ENCODE measurements at places on chromosomes 3 and 15. TPM values are rescaled to one million over a fixed set of nuclear protein-coding genes. Genes with fewer than 3 reads are reported as not detected.

DNA sequence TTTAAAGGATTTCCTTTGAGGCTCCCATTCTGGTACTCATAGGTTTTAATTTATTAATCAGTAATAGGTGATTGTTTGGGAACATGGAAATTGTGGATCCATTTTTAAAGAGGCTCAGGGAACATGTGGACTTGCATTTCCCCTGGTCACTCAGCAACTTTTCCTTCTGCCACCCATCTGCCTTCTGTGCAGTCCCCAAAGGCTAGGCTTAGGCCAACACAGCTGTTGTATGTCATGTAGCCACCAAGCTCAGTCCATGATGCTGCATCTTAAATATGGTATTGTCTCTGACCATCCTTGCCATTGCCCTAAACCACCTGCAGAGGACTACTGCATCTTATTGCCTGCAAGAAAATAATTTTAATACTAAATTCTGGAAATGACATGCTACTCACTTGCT is 416.7 kb upstream of the SEMA6D start:
- H3K4me1 ChIP-seq: 0 out of 2 replicates have a peak, but pooled peaks cover 3% of the 10 kb centered on the region
- DNase-seq: no peak
- H3K27ac ChIP-seq: no peak overlapping the region
- no peaks in the 10 kb centered on the region for H3K27me3 ChIP-seq

DNA sequence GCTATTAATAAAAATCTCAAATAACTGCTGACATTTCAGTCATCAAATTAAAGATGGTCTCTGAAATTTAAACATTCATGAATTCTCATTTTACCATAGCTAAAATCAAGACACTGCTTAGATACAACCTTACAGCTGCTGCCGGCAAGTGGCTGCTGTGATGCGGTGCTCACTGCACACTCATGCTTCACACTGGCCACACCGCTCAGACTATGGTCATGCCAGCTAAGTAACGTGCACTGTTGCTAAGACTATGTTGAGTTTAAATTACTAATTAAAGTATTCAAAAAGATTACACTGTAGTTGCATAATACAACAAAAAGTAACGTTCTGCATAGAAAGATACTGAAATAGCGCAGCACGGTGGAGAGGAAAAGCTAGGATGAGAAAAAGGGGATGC is 12.1 kb downstream of the ATP13A3 start:
- no peak overlapping the region for H3K4me3 ChIP-seq
- H3K27me3 ChIP-seq: no peaks in the 10 kb centered on the region
- no peak overlapping the region for H3K27ac ChIP-seq
- peaks cover 2% of the 10 kb centered on the region for H3K4me1 ChIP-seq
- peaks cover 4% of the 10 kb centered on the region for H3K36me3 ChIP-seq

DNA sequence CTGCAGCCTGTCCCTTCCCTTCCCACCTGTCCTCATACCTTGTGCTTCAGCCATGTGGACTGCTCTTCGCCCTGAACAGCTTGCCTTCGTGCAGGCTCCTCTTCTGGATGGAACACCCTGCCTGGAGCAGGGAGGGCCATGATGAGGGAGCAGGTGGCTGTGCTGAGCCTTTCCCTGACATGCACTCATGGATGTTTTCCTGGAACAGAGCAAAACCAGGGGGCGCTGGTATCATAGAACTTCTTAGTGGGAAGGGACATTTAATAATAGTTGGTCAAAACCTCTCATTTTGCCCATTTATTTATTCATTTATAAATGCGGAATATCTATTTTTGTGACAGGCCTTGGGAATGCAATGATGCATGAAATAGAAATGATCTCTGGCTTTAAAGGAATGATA is 149.3 kb downstream of the CACNA1D start:
- H3K36me3 ChIP-seq: peaks cover 2% of the 10 kb centered on the region
- no peak overlapping the region for H3K27ac ChIP-seq

GRCh38 chr3:141498598-141499223 is 11.9 kb downstream of the RASA2 start:
- H3K27me3 ChIP-seq: no peaks in the 10 kb centered on the region
- no peak overlapping the region for H3K4me3 ChIP-seq
- H3K36me3 ChIP-seq: no peaks in the 10 kb centered on the region
- H3K27ac ChIP-seq: no peak overlapping the region
- DNase-seq: no peak
- H3K4me1 ChIP-seq: no peaks in the 10 kb centered on the region

DNA sequence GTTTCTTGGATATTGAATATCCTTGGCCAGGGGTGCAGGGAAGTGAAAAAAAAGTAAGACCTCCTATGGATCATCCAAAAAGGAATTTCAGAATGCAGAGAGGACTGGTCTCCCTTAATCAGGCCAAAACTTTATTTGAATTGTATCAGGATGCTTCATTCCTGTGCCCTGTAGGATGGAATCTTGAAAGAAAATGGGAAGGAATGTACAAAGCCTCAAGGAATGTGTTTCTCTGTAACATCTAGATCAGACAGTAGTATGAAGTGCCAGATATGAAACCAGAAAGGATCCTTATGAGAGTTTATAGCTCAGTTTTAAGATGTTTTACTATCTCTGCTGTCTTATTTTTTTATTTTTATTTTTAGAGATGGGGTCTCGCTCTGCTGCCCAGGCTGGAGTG is 6.5 kb upstream of the GSK3B start:
- H3K27me3 ChIP-seq: no peaks in the 10 kb centered on the region
- peaks cover 19% of the 10 kb centered on the region for H3K36me3 ChIP-seq
- no peaks in the 10 kb centered on the region for H3K4me1 ChIP-seq
- H3K4me3 ChIP-seq: no peak overlapping the region
- H3K27ac ChIP-seq: no peak overlapping the region

DNA sequence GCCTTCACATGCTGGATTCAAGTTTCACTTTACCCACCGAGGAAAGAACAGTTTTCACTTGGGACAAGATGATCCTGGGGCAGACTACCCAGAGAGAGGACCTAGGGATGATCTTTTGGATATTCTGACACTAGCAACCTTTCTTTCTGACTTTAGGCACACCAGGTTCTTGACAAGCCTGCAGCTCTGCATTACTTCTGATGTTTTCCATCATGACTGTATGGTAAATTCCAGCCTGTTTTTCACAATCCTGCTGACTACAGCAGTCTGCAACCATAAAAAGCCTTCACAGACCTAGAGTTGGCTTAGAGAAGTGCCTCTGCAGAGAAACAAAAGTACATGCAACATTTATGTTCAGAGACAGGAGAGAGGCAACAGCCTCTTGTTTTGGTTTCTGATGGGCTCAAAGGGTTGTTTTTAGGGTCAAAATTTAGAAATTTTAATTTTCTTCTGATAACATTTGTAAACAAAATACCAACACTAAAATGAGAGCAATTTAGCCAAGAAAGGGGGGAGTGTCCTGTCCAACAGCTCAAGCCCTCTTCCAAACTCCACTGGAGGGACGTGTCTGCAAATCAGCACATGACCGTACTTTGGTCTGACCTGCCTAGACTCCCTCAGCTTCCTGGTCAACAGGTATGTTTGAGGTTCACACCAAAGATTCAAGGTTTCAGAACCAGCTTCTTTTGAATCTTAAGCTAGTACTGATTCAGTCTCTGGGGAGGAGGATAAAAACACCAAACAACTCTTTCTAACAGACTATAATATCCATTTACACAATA is 799 bp downstream of the ABI3BP start:
- H3K4me3 ChIP-seq: no peak overlapping the region
- H3K27ac ChIP-seq: no peak overlapping the region
- H3K36me3 ChIP-seq: no peaks in the 10 kb centered on the region
- no peaks in the 10 kb centered on the region for H3K27me3 ChIP-seq

DNA sequence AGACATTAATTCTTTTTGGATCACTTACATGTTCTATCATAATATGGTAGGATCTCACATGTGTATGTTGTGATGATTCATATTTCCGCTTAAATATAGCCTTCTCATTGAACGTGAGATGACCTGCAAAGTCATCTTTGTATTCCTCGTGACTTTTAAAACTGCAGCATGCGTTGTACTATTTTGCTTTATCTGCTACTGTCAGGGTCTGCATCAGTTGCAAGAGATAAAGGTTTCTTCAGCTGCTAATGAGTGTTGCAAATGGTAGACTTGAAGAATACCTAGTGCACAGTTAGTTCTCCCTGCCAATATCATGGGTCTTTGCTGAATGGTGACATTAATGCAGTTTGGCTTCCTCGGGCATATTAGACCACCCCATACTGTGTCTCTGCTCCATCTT is 31.8 kb downstream of the REC114 start:
- no peaks in the 10 kb centered on the region for H3K27me3 ChIP-seq
- no peaks in the 10 kb centered on the region for H3K36me3 ChIP-seq
- H3K4me1 ChIP-seq: no peaks in the 10 kb centered on the region
- H3K4me3 ChIP-seq: no peak overlapping the region
- no peak for DNase-seq

DNA sequence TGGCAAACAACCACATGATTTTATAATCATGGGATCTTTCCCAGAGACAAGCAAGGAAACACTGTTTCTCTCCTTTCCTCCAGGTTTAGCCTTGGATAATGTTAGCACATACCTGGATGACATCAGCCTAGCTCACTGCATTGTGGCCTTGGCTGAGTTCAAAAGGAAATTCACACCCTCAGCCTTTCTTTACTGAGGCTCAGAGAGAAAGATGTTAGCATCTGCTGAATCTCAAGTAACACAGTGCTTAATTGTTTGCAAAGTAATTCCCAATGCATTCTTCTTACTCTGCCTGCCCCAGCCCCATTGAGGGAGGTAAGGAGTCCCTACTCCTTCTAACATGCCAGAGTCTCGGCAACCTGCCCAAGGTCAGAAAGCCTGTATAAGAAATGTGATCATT is 432.2 kb upstream of the LMCD1 start:
- DNase-seq: no peak
- H3K27me3 ChIP-seq: no peaks in the 10 kb centered on the region
- no peak overlapping the region for H3K27ac ChIP-seq
- no peaks in the 10 kb centered on the region for H3K36me3 ChIP-seq
- no peaks in the 10 kb centered on the region for H3K4me1 ChIP-seq

The CILP gene
- not detected for polyA plus RNA-seq

The MYO1E gene
- polyA plus RNA-seq: 43.4 TPM

The GABRG3 gene
- polyA plus RNA-seq: 0.17 TPM

The CAMK2N2 gene
- polyA plus RNA-seq: 6.1 TPM

The CFAP100 gene
- 0.17 TPM for polyA plus RNA-seq

The SEC11A gene
- 142 TPM for polyA plus RNA-seq

The CACNA1D gene
- 2.5 TPM for polyA plus RNA-seq
